Endothelial cell of umbilical vein (primary cell): ENCODE measurements at places on chromosomes 13 and 19.

DNA sequence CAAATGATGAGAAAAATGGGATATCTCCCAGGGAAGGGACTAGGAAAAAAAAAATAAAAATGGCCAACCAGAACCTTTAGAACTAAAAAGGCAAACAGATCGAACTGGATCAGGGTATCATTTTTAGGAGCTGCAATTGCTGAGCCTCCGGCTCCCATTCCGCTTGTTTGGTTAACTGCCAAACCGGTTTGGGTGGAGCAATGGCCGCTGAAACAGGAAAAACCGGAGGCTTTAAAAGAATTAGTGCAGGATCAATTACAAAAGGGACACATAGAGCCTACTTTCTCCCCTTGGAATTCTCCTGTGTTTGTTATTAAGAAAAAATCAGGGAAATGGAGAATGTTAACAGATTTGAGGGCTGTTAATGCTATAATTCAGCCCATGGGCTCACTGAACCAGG is 12.7 kb upstream of the ZNF443 start:
- DNase-seq, result no peak

GRCh38 chr13:101346942-101347728 is 69.2 kb downstream of the NALCN start:
- DNase-seq, result no peak

- DNase-seq, result no peak
Measured at GRCh38 chr13:112877066-112877465, 91.9 kb upstream of the MCF2L start.

DNA sequence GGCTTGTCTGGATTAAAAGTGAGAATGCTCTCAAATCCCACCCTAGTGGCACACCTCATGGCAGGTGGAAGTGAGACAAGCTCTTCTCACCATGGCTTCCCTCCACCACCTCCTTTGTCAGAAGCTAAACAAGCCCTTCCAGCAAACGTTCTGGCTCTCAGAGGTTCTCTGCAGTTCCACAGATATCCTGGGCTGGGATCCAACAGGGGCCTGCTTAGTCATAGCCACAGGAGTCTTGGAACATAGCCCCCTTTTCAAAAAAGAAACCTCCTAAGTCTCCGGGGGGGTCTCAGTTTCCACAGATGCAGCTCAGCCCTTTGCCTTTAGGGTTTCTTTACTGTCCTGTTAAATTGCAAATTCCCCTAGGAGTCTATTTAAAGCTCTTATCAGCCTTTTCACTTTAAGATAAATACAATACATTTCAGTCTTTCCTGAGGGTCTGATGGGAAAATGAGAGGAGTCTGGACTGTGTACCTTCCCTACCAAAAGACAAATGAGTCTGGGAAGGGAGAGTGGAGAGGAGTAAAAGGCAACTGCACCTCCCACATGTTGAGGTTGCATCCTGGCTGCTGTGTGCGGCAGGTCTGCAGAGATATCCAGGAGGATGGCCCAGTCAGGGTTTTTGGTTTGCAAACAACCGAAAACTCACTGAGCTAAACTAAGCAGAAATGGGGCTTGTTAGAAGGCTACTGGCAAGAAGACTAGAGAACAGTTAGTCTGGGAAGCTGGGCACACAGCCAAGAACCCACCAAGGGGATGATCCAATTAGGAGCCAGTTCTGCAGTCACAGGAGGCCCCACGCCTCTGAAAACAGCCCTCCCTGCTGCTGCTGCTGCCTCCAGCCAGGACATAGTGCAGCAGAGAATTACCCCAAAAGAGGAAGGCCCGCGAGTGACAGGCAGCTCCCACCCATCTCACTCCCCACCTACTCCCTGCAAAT is 41.4 kb upstream of the SERP2 start:
- DNase-seq, result peak; percentile 59

- DNase-seq, result no peak
Measured at GRCh38 chr19:36819130-36819630, 19.0 kb downstream of the ZNF790 start.

GRCh38 chr13:71603255-71603654 is 263.7 kb downstream of the DACH1 start:
- no peak for DNase-seq

DNA sequence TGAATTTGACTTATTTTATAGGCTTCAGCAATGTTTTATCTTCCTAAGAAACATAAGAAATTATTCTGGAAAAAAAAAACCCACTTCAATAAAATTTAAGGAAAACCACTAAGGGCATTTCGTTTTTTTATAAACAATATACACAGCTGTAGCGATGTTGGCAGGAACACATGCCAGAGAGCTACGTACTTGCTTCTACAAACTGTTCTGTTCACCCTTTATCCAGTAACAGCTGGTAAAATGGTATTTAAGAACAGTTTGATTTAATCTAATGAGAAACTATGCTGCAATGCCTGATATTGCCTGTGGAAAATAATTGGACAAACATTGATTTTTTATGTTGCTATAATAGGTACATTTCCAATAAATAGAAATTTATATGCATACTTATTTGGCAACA is 137.2 kb upstream of the DACH1 start:
- no peak for DNase-seq

DNA sequence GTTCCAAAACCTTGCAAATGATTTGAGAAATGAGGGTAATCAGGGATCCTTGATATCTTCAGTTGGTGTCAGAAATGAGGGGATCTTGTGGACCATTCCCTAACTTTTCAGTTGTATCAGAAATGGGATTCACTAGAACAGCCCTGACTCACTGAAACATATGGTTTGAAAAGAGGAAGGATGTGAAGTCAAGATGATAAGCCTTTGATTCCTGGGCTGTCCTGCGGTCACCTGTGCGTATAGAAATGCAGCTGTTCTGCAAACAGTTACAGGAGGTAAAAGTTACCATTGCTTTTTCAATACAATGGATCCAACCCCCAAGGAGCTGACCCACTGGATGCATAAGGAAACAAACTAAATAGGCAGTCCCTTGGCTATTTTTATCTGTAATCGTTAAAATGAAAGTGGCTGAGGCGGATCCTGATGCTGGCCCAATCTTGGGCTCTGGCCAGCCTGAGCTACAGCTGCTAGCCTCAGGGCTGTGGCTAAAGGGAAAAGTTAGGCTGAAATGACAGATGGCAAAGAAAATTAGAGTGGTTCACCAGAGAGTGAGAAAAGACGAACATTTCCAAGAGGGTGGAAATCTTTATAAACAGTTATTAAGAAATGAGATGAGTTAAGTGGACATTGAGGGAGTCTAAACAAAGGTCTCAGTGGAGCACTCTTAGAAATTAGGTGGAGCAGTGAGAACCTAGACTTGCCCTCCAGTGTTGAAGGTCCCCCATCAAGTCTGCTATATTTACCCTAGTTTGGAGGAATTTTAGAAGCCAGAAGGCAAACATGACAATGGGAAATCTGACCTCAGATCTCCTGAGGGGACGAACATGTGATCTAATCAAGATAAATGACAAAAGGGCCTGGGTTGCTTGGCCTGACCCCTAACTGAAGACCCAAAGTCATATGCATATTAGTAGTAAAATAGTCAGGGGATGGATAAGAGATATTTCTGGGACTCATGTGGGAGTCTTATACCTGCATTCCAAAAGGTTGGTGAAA is 7.6 kb downstream of the SIGLECL1 start:
- DNase-seq, result no peak

DNA sequence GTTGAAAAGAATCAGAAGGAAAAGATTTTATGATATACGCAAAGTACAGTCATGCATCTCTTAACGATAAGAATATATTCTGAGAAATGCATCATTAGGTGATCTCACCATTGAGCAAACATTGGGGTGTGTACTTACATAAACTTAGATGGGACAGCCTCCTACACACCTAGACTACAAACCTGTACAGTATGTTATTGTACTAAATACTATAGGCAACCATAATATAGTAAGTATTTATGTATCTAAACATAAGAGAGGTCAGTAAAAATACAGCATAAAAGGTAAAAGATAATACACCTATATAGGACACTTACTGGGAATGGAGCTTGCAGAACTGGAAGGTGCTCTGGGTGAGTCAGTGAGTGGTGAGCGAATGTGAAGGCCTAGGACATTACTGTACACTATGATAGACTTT is 254.6 kb downstream of the SPRY2 start:
- no peak for DNase-seq

DNA sequence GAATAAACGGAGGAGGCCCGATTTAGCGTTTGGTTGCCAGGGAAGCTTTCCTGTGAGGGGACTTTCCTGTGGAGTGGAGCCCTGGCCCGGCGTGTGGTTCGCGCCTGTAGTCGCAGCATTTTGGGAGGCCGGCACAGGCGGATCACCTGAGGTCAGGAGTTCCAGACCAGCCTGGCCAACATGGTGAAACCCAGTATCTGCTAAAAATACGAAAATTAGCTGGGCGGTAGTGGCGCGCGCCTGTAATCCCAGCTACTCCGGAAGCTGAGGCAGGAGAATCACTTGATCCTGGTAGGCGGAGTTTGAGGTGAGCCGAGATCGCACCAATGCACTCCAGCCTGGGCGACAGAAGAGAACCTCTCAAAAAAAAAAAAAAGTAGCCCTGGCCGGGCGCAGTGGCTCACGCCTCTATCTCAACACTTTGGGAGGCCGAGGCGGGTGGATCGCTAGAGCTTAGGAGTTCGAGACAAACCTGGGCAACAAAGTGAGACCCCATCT is 6.9 kb downstream of the KANK3 start:
- DNase-seq, result no peak

DNA sequence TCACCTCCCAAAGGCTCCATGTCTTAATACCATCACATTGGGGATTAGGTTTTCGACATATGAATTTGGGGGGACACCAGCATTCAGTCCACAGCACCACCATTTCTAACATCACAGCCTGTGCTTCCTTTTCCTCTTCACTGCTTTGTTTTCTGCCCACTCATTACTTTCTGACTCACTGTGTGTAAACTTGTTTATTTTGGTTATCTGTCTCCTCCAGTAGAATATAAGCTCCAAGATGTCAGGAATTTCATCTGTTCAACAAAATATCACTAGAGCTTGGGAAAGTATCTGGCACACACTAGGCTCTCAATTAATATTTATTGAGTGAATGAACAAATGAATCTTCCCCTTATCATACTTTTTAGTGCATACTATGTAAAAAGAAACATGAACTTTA is 152.0 kb downstream of the NUFIP1 start:
- DNase-seq, result peak; percentile 72

DNA sequence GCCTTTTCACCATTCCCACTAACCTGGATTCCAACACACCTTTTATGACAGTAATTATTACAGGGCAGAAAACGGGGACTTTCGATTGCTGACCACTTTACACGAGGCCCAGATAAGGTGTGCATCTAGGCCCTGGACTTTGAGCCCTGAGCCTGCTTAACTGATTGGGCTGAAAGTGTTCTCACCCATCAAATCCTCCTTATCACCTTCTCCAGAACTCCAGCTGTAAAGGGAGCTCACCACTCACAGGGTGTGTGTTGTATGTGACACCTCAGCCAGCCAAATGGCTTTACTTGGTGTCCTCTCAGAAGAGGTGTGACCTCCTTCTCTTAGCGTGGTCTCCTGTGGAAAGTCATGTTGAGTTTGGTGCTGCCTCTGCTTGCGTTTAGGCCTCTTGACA is 36.5 kb downstream of the SIPA1L3 start:
- no peak for DNase-seq

GRCh38 chr19:4258181-4258580 is 11.3 kb downstream of the YJU2 start:
- DNase-seq, result no peak

DNA sequence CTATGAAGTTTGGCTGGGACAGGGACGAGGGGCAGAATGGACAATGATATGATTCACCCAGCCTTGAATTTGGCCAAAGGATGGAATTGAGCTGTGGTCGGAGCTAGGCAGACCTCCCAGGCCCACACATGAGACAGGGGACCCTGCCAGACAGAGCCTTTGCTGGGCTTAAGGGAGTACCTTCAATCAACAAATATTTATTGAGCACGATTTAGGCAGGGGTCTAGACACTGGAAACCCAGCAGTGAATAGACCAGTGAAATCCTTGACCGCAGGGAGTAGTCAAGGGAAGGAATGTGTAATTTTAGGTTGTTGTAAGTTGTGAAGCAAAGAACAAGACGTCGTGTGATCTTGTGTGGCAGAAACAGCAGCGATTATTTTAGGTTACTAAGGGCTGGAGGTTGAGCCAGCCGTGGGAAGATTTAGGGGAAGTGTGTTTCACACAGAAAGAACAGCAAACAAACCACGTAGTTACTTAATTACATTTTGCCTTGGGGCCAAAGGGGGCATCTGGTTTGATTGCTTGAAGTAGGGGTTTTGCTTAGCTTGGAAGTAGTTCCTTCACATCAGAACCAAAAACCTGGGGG is 16.9 kb upstream of the AP1M2 start:
- DNase-seq, result peak; percentile 79

DNA sequence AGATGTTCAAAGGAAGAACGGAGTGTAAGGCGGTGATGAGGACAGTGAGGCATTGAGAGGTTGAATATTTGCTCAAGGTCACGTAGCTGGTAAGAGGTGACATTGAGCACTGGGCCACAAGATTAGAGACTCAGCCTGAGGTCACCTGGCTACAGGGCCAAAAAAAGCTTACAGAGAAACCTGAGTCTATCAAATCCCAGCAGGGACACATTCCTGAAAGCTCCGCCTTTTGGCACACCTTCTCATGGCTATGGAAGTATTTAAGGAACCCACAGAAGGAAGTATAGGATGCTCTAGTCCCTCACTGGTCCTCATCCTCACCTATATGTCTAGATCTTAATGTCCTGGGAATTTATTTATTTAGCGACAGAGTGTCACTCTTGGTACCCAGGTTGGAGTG is 17.4 kb downstream of the ZNF586 start:
- DNase-seq, result no peak

- no peak for DNase-seq
Measured at GRCh38 chr13:87426742-87427141, 244.4 kb upstream of the SLITRK5 start.

GRCh38 chr19:10991076-10991475 is 30.2 kb downstream of the SMARCA4 start:
- no peak for DNase-seq

- no peak for DNase-seq
Measured at GRCh38 chr19:16895467-16896145, 6.8 kb downstream of the F2RL3 start.

DNA sequence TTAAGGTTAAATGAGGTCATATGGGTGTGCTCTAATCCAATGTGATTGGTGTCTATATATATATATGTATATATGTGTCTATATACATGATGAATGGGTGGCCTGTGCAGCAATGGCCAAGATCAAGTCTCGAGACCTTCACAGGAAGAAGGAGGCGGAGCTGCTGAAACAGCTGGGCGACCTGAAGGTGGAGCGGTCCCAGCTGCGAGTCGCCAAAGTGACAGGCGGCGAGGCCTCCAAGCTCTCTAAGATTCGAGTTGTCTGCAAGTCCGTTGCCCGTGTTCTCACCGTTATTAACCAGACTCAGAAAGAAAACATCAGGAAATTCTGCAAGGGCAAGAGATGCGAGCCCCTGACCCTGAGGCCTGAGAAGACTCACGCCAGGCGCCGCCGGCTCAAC is 109.8 kb downstream of the EFNB2 start:
- DNase-seq, result no peak

DNA sequence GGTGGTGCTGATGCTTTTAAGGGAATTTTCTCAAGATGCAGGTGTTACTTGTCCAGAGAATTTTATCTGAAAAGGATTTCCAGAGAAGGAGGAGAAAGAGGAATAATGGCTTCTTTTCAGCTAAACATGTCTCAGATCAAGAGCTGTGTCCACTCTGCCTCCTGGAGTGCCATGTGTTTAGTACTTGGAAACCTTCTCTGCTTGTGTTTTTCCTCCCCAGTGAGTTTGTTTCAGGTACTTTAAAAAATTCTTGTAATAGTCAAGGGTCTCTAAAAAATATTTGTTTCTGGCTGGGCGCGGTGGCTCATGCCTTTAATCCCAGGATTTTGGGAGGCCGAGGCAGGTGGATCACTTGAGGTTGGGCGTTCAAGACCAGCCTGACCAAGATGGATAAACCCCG is 22.7 kb downstream of the ZNF431 start:
- DNase-seq, result no peak

GRCh38 chr13:43514311-43514710 is 272.5 kb downstream of the ENOX1 start:
- DNase-seq, result no peak
